Naive B cell (primary cell): ENCODE measurements at places on chromosomes 13 and 19.

DNA sequence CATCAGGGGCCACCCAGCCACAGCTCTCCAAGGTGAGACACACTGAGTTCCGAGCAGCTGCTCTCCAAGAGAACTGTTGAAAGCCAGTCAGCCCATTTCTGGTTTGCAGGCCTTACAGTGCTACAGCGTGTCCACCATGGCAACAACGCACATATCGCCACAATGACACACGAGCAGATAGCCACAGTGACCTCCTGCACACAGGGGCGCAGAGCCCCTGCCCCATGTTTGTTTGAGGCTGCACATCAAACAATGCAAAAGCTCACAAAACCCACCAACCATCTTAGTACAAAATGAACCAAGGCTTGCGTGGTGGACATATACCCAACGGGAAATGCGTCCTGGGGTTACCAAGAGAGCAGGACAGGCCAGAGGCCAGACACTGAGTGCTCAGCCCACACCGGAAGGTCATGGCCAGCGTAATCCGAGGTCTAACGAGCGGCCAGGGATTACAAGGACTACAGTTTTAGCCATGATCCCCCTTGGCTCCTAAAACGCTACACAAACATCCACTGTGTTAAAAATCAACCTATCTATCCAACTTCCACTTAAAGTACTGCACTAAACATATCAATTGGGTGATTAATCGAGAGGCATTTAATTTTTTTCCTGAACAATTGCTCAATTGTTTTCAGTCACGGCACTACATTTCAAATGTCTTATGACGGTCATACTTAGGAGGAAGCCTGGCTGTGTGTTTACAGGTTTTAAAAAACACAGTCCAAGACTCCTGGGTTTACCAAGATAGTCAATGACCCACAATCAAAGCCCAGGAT is 56.0 kb downstream of the STK24 start:
- DNase-seq = no peak

DNA sequence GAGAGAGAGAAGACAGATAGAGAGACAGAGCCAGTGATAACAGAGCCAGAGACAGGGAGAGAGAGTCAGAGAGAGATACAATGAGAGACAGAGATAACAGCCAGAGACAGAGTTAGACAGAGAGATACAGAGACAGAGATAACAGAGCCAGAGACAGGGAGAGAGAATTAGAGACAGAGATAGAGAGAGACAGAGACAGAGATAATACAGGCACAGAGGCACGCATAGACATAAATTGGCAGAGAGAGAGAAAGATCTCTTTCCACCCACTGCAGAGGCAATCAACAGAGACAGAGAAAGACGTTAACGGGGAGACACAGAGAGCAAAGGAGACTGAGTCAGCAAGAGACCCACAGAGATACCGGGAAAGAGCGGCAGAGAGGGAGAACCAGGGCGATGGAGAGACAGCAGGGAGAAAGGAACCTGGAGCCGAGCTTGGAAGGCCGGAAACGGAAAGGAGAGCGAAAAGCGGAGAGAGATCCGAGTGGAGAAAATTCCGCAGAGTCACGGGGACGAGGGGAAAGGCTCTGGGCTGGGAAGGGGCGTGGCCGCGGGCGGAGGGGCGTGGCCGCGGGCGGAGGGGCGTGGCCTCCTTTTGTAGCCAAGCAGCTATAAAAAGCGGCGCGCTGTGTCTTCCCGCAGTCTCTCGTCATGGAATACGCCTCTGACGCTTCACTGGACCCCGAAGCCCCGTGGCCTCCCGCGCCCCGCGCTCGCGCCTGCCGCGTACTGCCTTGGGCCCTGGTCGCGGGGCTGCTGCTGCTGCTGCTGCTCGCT is at the start of gene TNFSF9:
TNFSF9 (plus strand) TSS at position 641 of the 777 bp plus-strand sequence; CDS start at position 652, 11 bp downstream.
- DNase-seq = peak; percentile 54

DNA sequence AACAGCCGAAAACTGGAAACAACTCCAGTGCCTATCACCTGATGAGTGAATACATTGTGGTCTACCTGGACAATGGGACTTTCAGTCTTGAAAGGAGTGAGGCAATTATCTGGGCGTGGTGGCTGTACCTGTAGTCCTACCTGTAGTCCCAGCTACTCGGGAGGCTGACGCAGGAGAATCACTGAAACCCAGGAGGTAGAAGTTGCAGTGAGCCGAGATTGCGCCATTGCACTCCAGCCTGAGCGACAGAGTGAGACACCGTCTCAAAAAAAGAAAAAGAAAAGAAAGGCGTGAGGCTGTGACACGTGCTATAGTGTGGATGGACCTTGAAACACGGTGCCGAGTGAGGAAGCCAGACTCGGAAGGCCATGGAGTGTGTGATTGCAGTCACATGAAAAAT is 4.1 kb upstream of the NTN5 start:
- no peak for DNase-seq

DNA sequence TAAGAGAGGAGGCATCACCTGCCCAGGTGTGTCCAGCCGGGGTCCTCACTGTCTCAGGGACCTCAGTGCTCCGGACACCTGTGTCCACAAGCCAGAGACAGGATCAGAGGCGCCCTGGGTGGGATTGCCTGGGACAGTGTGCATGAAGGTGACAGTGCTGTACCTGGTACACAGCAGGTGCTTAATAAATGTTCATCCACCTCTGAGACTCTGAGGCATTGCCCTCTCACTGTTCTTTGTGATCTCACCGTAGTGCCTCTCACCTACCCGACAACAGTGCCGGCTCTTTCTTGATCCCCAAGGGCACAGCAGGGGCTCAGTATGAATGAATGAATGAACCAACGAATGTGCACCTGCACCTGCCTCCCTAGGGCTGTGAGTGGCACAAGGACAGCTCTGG is 9.2 kb downstream of the RDH13 start:
- DNase-seq = no peak

- DNase-seq = no peak
These were observed 18.0 kb downstream of the APBA3 start for GRCh38 chr19:3743486-3743885.

DNA sequence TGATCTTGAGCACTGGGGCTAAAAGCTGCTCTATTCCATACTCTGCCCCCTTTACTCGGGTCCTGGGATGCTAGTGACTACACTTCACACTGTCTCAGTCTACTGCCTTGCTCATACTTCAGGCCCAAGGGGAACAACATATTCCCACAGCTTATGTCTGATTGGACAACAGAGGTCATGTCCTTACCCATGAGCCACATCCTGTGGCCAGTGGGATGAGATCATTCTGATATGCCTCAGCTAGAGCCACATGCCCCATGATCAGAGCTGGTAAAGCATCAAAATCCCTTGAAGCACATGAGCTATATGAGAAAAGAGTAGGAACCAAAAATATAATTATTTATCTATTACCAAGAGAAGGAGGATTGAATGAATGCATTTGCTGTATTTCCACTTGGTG is 290.1 kb upstream of the TSHZ3 start:
- no peak for DNase-seq

DNA sequence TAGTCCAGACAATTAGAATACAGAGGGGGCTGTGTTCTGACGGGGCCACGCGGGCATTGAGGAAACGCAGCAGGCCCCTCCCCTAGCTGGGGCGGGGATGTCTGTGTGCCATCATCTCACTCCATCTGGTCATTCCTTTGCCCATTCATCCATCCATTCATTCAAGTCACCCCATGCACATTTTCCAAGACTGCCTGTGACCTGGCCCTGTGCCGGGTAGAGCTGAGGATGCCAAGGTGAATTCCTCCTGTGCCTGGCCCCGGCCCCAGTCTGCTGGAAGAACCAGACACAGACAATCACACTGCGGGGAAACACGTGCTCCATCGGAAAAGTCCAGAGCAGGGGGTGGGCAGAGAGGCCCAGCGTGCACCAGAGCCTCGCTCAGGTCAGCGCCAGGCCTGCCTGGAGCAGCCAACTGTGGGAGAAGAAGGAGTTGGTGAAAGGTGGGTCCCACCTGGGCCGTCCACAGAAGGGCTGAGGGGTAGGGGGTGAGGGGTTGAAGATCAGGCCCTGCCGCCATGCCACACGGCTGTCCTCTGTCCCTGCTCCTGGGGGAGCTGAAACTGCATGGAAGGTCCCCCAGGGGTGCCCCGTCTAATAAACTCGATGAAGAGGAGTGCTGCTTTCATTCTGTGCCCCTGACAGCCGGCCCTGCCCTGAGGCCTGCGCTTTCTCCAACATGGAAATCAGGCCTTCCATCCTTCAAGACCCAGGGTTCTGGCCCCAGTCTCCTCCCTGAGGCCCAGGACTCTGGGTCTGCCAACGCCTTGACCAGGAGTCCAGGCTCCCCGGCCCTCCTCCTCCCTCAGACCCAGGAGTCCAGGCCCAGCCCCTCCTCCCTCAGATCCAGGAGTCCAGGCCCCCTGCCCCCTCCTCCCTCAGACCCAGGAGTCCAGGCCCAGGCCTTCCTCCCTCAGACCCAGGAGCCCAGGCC is 1.6 kb upstream of the CACNG6 start:
- no peak for DNase-seq

DNA sequence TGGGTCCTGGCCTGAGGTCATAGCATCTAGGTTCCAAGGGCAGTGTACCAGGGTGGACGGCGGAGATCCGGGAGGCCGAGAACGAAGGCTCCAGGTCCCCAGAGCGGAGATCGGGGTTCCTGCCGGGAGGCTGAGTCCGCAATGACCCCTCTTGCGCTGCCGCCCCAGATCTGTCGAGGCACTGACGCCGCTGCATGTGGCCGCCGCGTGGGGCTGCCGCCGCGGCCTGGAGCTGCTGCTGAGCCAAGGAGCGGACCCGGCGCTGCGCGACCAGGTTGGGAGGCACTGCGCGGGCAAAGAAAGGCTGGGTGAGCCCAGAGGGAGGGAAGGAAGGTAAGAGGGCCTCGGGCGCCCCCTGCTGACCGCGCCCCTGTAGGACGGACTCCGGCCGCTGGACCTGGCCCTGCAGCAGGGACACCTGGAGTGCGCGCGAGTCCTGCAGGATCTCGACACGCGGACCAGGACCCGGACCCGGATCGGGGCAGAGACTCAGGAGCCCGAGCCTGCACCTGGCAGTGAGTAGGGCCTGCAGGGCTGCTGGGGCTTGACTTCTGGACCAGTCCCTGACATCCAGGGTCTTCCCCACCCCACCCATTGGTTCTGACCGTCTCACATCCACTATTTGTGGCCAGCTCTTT is 906 bp downstream of the ANKLE1 start:
- DNase-seq = peak; percentile 76

DNA sequence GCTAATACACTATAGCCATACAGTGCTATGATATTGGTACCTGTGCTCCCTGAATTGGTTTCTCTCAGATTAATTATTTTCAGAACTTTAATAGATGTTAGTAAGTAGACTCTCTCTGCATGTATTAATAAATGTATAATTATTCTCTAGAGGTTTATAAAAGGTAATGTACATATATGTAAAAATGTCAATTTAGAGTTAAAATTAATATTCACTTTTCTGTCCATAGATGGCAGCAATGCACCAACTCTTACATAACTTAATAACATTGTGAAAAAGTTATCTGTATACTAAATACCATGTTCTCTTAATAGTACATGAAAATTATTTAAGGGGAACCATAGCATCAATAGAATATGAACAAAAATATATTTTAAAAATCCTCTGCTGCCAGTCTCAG is 515.0 kb upstream of the KLHL1 start:
- DNase-seq = no peak

DNA sequence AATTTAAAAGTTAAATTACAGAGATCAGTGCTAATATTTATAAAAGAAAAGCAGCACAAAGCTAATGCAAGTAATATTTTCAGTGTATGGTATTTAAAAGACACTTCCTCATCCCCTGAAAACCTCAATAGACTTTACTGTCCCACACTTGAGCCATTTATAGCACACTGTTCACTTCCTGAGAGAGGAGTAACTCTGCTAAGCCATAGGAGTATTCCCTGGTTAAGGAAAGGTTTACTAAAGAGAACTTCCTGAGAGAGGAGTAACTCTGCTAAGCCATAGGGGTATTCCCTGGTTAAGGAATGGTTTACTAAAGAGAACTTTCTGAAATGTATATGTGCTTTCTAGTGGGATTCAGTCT is 159.4 kb downstream of the NHLRC3 start:
- no peak for DNase-seq

- DNase-seq = no peak
These were observed 101.4 kb upstream of the GPR12 start for GRCh38 chr13:26861941-26862340.

GRCh38 chr13:50078231-50078894 is 63.1 kb downstream of the KCNRG start:
- no peak for DNase-seq

DNA sequence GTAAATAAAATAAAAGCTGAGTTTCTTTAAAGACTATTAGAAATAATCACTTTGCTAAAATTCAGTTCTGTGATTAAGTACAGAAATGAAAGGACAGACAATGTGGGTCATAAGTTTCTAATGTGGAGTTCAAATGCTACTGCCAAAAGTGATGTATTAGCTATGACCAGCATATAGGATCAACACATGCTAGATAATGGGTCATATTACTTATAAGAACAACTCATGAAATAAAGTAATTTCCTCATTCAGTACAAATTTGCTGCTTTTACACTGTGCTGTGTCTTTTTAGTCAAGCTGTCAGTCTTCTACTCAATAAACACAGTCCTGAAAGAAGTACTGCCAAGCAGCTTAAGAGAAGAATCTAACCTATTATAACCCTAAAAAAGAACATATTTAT is 135.2 kb downstream of the VWA8 start:
- no peak for DNase-seq

DNA sequence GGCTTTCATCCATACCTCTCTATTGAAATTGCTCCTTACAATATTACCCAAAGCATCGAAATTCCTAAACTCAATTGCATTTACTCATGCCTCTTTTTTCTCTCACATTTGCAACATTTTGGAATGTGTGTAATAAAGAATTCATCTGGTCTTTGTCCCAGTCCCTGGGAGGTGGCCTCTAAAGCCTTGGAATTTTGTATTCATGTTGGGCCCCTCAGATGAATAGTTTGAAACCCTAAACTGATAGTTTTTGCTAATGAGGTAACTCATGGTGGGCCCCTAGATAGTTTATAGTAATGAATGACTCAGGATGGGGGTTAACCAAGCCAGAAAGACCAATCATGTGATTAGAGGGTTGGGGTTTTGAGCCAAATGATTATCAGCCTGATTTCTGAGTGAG is 490.4 kb downstream of the DIAPH3 start:
- no peak for DNase-seq

DNA sequence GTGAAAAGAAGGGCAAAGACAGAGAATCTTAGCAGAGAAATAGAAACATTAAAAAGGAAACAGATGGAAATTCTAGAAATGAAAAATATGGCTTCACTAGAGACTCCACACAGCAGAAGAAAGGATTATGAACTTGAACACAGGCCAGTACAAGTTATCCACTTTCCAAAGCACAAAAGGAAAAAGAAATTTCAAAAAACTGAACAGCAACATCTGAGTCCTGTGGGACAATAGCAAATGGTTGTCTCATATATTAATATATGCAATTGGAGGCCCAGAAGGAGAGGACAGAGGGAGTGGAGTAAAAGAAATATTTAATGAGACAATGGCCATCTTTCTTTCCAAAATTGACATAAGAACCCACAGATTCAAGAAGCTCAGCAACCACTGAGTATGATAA is 141.7 kb upstream of the GJB6 start:
- DNase-seq = no peak

- no peak for DNase-seq
These were observed 6.1 kb downstream of the LIPE start for GRCh38 chr19:42421101-42421500.

GRCh38 chr19:9971166-9971897 is 35.0 kb upstream of the OLFM2 start:
- no peak for DNase-seq
